Fibroblast of villous mesenchyme (primary cell): ENCODE measurements at places on chromosomes 11 and 22. TPM values are rescaled to one million over a fixed set of nuclear protein-coding genes. Genes with fewer than 3 reads are reported as not detected.

DNA sequence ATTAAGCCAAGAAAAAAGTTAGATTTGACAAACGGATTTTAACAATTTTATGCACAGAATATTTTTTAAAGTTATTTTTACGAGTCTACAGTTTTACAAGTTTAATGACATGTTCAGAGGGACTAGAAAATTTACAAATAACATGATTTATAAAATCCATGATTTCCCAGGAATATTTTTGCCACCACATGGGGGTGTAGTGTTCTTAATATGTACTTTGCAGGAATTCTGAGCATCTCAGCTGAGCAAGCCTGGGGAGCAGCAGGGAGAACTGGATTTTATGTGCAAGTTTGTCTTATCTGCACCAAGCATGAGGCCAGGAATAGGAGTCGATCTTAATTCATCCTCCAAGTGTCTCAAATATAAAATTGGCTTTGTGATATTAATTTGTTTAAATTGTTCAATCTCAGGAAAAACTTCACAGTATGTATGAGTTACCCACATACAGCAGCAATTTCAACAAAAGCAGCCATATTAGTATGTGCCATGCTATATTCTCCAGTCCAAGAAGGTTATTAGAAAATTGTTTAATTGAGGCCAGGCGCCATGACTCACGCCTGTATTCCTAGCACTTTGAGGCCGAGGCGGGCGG, 826.3 kb downstream of the DLG2 start:
- peak; percentile 26 for DNase-seq

The AGBL2 gene
- 0.64 and 1.3 TPM in 2 replicates for total RNA-seq

The NTM gene
- total RNA-seq: 7.3 and 24.2 TPM in 2 replicates

DNA sequence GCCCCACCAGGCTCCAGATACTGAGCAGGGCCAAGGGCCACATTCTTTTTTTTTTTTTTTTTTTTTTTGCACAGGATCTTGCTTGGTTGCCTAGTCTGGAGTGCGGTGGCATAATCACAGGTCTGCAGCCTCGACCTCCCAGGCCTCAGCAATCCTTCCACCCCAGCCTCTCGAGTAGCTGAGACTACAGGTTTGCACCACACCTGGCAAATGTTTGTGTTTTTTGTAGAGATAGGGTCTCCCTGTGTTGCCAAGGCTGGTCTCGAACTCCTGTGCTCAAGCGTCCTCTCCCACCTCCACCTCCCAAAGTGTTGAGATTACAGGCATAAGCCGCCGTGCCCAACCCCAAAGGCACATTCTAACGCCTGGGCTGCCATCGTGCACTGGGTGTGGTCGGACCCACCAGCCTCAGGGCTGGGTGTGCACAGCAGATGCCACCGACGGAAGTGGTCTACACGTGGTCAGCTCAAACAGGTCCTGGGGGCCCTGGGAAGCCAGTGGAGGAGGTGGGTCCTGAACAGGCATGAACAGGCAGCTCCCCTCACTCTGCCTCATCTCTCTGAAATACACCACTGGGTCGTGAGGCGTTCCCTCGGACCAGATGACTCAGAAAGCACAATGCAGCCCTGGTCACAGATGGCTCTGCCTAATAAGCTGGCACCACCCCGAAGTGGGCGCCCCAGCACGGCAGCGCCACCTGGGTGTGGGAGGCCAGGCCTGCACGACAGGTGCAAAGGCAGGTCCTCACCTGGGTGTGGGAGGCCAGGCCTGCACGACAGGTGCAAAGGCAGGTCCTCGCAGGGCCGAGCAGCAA, 5.1 kb upstream of the B4GALNT4 start:
- no peak for DNase-seq

GRCh38 chr11:82675838-82676237, 57.8 kb downstream of the FAM181B start:
- DNase-seq: no peak

GRCh38 chr11:133907841-133908241, 48.9 kb downstream of the IGSF9B start:
- no peak for DNase-seq

DNA sequence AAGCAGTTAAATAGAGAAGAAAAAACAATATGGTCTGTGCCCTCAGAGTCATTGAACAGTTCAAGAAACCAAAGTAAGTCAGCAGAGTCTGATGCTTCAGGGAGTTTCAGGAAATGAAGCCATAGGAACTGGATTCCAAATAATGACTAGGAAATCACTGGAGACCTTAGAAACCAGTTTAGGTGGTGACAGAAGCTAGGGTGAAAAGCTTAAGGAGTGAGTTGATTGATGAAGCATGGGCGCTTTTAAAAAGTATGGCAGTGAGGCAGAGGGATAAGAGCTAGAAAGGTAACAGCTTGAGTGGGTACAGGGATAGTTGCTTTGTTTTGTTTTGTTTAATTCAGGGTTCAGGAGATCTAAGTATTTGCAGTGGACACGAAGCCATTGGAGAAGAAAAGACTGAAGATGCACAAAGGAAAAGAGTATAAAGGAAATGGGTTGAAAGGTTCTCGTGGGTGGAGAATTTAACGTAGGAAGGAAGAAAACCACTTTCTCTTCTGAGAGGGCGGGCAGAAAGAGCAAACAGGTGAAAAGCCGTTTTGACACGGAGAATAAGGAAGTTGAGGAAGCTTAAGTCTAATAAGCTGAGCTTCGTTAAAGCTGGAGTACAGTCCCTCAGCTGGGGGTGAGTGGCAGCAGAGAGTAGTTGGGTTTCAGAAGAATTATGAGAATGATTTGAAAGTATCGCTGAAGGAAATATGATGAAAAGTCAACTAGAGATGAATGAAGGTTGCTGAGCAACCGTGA, 14.8 kb downstream of the SGSM3 start:
- no peak for DNase-seq

- DNase-seq: no peak
Observed at GRCh38 chr11:41309716-41310115, 149.7 kb downstream of the LRRC4C start.
